Fibroblast of skin of right quadriceps (primary cell): ENCODE measurements at places on chromosomes 12 and 14.
A peak's percentile ranks its signal among the peaks of the same experiment; 100 is the strongest.

- peak; percentile 18 for DNase-seq
Measured at GRCh38 chr14:90703841-90704737, 112.1 kb downstream of the TTC7B start.

DNA sequence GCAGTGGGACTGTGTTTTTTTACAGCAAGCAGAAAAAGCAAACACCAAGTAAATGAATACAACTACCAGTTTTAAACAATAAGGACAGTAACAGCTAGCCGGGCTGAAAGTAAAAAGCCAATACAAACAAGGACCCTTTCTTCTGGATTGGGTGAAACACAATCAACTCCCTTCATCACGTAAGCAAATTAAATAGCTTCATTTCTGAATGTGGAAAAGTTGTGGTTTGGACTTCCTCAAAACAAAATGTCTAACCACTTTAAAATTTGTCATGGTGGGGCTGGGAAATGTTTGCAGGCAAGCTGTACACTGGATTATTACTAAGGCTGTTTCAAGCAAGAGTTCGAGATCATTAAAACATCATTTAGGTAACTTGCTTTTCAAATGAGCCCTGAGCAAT is 47.4 kb downstream of the TCHP start:
- DNase-seq: peak; percentile 82

DNA sequence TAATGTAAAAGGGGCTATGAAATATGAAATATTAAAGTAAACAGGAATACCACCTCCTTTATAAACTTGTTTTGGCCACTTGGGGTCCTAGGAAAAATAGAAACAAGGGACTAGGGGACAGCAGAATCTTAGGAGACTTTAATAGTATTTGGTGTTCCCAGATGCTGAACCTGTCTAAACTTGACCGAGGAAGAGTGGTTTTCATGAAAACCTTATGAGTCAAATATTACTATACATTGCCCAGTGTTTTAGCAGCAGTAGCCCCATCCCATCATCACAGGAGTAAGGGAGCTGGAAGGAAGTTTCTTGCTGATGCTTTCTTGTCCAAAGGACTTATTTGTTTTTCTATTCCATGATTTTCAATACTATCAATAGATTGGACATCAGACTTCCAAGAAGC is 177.5 kb upstream of the CAND1 start:
- DNase-seq: no peak

GRCh38 chr12:70692681-70693288 is 55.6 kb upstream of the PTPRB start:
- DNase-seq: peak; percentile 40

DNA sequence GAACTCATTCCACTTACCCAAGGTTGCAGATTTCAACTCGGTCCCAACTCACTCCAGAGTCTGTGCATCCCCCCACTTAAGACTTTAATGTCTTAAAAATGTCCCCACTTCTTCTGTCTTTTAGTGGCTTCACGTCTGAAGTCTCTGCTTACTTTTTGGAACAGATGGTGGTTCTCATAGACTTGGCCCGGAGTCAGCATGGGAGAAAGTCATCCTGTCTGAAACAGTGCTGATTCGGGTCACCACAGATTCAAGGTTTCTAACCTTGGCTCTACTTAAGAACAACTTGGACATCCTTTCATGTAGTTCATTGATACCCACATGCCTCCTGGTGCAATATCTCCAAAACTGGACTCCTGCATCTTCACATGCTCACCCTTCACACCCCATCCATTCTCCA is 26.0 kb downstream of the CHST11 start:
- DNase-seq: no peak

DNA sequence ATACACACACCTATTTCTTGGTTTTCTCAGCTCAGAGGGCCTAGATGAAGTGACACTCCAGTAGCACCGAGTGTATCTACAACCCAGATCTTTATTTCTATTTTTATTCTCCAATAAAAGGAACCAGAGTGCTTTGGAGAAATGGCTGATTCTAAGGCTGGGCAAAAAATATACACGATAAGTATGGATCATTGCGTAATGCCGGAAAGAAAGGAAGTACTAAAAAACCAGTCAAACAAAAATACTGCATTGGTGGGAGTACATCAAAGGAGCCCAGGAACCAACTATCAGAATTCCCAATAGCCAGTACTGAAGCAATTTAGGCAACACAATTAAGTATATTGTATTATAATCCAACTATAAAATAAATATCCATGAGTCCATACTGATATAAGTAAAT is 400.9 kb upstream of the CCDC196 start:
- no peak for DNase-seq

GRCh38 chr12:27972721-27973120 is at the start of gene PTHLH:
TSS of gene PTHLH (minus strand) at chr12:27972733. CDS start at chr12:27969494, 3,239 bp downstream.
- DNase-seq: no peak

GRCh38 chr12:121795034-121795968 is 1.8 kb upstream of the RHOF start:
- peak; percentile 78 for DNase-seq

- DNase-seq: no peak
Measured at GRCh38 chr14:55339770-55340169, 68.5 kb downstream of the FBXO34 start.

DNA sequence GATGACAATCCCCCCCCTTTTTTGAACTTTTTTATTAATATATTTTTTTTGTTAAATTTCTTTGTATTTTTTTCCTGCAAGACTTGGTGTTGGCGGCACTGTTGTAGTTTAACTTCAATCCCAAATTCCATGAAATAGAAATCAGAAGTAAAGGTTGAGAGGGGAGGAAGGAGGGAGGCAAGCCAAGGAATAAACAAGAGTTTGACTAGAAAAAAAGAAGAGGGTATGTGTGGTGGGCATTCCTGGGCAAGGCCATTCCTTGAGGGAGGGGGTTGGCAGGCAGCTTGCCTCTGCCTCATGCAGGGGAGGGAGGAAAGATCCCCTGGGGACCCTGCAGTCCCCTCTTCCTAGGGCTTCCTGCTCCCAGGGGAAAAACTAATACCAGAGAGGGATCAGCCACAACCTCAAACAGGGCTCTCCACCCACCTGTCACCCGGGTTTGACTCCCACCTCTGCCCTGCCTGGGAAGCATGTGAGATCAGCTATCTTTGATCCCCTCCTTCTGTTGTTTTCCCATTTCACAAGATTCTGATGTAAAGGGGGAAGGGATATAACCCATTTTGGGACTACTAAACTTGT is 519 bp upstream of the AP1G2 start:
- no peak for DNase-seq

DNA sequence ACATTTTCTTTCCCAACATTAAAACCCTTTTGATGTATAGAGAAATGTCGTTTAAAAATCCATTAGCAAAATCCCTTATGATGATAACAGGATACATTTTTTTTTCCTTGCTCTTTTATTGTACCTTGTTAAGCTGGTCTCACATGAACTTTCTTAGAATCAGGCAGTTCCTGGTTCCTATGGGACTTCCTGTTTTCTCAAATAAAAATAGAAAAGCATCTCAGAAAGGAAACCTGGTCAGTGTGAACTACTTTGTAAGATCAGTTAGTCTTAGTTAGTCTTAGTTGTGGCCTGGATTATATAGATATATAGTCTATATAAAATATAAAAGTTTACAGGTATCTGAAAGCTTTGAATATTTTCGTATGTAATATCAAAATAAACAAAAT is 40.3 kb downstream of the LEMD3 start:
- DNase-seq: no peak

- DNase-seq: peak; percentile 72
Measured at GRCh38 chr12:53965281-53966084, 7.4 kb upstream of the HOXC11 start.

GRCh38 chr12:72836194-72836593 is 564.0 kb downstream of the TRHDE start:
- no peak for DNase-seq

GRCh38 chr12:56716458-56716857 is 8.6 kb downstream of the NACA start:
- no peak for DNase-seq

GRCh38 chr12:104733717-104734175 is 224.3 kb downstream of the SLC41A2 start:
- DNase-seq: no peak

- no peak for DNase-seq
Measured at GRCh38 chr12:119020406-119021360, 39.3 kb downstream of the SRRM4 start.

- DNase-seq: peak; percentile 9
Measured at GRCh38 chr14:44339231-44339630, 167.9 kb downstream of the FSCB start.

DNA sequence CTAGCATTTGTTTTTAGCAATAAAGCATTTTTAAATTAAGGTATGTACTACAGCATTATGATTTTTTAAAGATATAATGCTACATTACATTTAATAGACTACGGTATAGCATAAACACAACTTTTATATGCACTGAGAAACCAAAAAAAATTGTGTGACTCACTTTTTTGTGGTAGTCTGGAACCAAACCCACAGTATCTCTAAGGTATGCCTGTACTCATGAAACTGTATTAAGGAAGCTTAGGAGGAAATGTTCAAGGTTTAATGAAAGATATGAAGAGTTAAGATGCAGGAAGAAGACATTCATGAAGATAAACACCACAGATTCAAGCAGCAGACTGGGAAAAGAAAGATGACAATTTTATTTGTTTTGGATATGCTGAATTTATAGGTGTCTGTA is 51.7 kb downstream of the PPP1R12A start:
- DNase-seq: peak; percentile 54

- no peak for DNase-seq
Measured at GRCh38 chr14:62558451-62558850, 486.8 kb downstream of the KCNH5 start.

- no peak for DNase-seq
Measured at GRCh38 chr12:101727098-101727497, 12.2 kb downstream of the SYCP3 start.

- DNase-seq: no peak
Measured at GRCh38 chr12:132530851-132531250, 40.9 kb downstream of the FBRSL1 start.

GRCh38 chr12:50058743-50059312 is 1.4 kb downstream of the ASIC1 start:
- DNase-seq: no peak

- peak; percentile 73 for DNase-seq
Measured at GRCh38 chr14:105527826-105528585, 1.6 kb downstream of the TMEM121 start.

- peak; percentile 31 for DNase-seq
Measured at GRCh38 chr12:12506496-12506890, 56.2 kb downstream of the DUSP16 start.

GRCh38 chr12:64256166-64256800 is 34.2 kb upstream of the KICS2 start:
- peak; percentile 65 for DNase-seq

GRCh38 chr14:24817212-24818057 is 183.4 kb upstream of the GZMB start:
- DNase-seq: peak; percentile 48

DNA sequence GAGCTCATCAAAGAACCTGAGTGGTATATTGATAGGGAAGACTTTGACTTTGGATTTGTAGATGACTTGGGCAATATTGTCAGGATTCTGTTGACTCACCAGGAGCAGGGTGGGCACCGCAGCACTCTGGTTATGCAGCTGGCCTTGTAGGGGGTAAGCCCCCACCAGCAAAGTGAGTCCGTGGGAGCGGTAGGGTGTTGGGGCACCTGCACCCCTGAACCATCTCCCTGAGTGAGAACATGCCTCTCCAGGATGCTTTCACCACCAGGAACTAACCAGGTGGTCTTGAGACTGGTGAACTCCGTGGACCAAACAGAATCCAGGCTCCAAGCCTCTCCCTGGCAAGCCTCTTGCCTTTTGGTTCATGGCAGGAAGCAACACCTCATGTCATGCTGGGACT is 44.0 kb upstream of the EIF5 start:
- DNase-seq: no peak

DNA sequence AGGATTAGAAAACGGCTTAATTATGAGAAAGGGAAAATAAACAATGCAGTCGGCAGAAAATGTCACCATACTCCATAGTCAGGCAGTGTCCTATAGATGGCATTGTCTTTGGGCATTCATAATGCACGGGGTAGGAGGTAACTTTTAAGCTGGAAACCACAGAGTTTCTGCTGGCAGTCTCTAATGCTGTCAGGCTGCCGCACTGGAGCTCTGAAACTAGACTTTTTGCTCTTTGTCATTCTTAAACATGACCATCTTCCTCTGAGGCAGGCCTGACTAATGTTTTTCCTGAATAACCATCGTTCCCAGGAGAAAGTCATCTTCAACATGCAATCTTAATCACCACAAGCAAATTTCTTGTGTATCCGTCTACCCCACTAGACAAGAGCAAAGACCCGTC is 108.8 kb downstream of the ETNK1 start:
- DNase-seq: peak; percentile 18
